ENCODE measurements at places on chromosomes 11 and 22.

GRCh38 chr22:45647532-45648225 lies 24.0 kb upstream of the ATXN10 start:
- DNase-seq: no peak

DNA sequence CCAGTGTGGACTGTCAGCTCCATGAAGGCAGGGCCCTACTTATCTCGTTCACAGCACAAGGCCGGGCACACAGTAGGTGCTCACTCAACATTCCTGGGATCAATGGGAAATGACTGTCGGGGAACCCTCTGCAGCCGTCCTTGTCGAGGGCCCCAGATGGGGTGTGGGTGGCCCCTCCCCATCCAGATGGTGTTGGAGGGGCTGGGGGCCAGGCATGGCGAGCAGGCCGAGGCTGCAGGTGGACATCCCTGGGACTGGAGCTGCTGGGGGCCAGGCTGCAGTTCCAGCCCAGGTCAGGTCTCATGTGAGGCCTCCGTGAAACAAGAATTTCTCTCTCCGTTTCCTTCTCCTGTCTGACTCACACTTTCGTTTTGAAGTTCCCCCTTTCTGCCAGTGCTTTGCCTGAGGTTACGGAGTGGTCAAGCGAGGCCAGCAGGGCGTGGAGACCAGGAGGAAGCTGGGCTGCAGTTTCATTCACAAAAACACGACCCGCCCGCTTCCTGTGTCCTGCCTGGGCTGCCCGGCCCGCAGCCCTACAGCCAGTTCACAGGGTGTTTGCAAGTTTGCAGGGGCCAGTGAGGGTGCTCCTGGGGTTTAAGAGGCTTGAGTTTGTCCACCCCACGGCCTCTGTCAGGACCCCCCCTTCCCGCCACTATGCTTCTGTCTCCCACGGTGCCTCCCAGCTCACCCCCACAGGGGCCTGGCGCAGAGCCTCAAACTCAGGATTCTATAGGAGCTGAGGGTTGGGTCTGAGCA lies 4.5 kb downstream of the MYEOV start:
- no peak for DNase-seq

GRCh38 chr11:68343761-68344256 lies 31.4 kb downstream of the LRP5 start:
- no peak for DNase-seq

GRCh38 chr11:43923406-43924111 lies 18.9 kb upstream of the C11orf96 start:
- no peak for DNase-seq

- no peak for DNase-seq
Measured at GRCh38 chr11:96474263-96474662, 84.5 kb downstream of the JRKL start.

- no peak for DNase-seq
Measured at GRCh38 chr11:119861160-119861559, 132.2 kb upstream of the NECTIN1 start.

DNA sequence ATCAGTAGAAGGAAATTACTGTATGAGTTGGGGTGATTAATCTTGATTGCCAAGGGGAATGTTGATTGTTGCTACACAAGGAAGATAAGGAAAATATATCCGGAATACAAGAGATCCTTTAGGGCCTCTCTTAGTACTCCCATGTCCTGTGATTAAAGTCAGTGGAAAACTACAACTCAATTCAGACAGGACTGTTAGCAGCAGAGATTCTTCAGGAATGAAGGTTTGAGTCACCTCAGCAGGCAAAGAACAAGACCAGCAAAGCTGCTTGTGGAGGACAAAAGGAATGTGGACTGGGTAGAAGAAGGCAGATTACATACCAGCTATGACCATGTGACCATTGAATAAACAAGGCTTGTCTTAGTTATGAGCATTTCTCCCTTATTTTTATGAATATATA lies 478.2 kb downstream of the BUD13 start:
- no peak for DNase-seq

- DNase-seq: no peak
Measured at GRCh38 chr11:128737704-128738103, 43.8 kb downstream of the FLI1 start.

- no peak for DNase-seq
Measured at GRCh38 chr22:48950151-48950915, 877.3 kb downstream of the BRD1 start.

- DNase-seq: no peak
Measured at GRCh38 chr11:7858006-7858405, 61.3 kb upstream of the OR5P2 start.

GRCh38 chr11:120735035-120735434 lies 223.5 kb downstream of the GRIK4 start:
- DNase-seq: no peak

DNA sequence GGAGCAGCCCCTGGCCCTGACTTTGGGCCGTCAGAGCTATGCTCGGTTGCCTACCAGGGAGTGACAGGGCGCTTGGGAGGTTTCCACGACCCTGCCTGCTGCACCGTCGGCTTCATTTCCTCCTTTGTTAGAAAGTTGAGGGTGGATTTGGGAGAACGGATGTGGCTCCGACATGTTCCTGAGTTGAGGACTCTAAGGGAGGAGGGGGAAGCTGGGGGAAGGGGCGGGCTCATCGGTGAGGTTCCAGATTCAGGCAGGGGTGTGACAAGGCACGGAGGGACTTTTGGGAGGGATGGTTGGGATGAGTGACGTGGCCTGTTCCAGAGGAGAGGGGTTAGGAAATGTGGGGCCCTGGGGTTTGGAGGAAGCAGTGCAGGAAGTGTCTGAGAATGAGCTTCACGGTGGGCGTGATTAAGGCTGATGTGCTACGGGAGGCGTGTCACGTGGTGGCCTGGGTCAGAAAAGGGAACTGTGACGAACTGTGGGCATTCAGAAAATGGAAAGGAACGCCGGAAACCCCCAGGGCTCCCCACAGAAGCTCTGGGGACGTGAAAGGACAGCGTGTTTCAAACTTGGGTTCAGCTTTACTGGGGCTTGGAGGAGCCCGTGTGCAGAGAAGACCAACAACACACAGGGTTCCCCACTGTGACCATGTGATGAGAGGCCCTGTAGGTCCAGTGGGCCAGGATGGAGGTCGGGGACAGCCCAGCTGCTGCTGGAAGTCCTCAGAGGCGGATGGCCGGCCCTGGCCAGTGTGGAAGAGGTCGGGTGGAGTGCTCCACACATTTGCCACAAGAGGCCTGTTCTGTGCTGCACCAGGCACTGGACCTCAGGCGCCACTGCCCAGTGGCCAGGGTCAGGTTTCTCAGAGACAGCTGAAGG lies 2.8 kb downstream of the PARVB start:
- no peak for DNase-seq
